DND-41 (cell line): ENCODE measurements at places on chromosomes 5 and 9.
A peak's percentile ranks its signal among the peaks of the same experiment; 100 is the strongest.

DNA sequence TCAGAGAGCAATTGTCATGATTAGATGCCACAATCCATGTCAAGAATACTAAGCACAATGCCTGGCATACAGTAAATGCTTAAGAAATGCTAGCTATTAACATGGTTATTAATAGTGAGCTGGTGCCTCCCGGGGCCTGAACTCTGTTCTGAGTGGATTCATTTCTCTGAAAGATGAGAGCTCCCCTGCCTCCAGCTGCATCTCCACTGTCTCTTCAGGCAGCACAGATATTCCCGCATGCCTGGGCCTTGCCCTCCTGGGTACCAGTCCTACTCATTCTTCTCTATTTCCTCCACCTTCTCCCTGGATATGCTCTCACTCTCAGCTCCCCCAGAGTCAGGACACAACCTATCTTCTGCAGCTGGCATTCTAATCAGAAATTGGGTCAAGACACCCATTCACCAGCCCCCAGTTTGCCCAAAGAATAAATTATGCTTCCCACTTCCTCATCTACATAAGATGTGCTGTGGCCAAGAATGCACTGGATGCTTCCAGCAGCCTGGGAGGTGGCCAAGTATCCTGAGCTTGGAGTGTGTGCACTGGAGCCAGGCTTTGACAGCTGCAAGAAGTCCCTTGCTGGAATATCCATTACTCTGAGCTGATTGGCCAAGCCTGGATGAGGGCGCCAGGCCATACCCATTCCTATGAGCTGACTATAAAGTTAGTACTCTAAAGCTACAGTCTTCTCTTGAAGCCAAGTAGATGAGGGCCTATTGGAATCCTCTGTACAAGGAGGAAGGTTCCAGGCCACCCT lies 669.0 kb downstream of the ACTL7B start:
- no peak for DNase-seq

DNA sequence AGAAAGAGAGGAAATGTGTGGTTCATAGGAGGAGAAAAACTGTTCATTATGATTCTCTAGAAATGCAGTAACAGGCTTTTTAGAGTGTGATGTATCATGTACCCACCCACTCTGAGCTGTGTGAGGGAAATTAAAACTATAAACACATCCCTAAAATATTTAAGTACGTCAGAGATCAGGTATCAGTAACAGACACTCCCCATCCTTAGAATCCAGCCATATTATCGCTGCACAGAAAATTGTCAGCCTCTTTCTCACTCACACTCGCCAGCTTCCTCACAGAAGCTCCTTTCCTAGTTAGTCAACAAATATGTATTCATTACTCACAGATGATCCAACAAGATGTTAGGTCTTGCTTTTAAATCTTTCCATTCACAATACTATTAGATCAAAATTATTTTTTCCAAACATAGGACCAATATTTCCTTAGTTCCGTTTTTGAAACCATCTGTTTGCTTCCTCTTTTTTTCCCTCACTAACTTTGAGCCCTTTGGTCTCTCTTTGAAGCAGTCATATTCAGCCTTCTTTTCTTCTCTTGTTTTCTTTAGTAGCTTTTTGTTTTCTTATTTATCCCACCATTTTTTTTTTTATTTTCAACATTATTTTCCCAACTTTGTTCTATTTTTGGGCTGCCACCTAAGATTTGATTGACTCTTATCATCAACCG lies 13.6 kb upstream of the MAST4 start:
- DNase-seq = no peak

GRCh38 chr9:82091610-82092009 lies 103.0 kb downstream of the SPATA31D1 start:
- DNase-seq = no peak

- DNase-seq = peak; percentile 92
These were observed at the start of gene GOLGA1 for GRCh38 chr9:124940894-124941678. GOLGA1 (minus strand) TSS chr9:124941083; CDS start chr9:124938711, 2,372 bp downstream.

- DNase-seq = no peak
These were observed 17.9 kb upstream of the RANBP17 start for GRCh38 chr5:170843870-170844269.

DNA sequence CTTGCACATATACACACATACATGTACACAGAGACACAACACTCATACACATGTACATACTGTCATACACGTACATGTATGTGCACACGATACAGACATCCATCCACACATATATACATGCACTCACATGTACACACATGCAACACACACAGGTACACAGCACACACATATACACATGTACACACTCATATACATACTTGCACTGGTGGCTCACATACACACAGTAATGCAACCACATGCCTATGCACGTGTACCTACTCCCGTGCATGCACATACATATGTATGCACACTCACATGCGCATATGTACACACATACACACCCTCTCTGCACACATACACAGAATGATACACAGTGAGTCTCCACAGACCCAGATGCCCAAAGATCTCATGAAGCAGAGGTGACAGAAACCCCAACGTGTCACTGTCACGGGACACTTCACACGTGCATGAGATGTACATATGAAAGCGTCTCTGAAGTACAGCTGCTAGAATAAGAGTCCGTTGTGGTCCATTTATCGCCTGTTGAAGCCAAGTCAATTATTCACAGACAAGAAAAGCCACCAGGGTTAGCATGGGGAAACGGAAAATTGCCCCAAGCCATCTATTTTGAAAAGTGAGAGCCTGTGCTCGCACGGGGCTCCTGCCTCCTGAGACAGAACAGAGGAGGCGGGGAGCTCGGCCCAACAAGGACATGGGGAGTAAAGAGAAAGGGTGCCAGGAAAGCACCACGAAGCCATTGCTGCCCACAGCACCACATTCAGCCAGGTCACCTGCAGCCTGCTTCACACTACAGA lies 24.9 kb downstream of the LPCAT1 start:
- DNase-seq = no peak

GRCh38 chr9:86202338-86202882 lies 57.0 kb downstream of the C9orf153 start:
- peak; percentile 20 for DNase-seq

- no peak for DNase-seq
These were observed 155.1 kb downstream of the TRIO start for GRCh38 chr5:14298126-14298847.

GRCh38 chr5:90987726-90988125 lies 395.4 kb downstream of the ARRDC3 start:
- no peak for DNase-seq

DNA sequence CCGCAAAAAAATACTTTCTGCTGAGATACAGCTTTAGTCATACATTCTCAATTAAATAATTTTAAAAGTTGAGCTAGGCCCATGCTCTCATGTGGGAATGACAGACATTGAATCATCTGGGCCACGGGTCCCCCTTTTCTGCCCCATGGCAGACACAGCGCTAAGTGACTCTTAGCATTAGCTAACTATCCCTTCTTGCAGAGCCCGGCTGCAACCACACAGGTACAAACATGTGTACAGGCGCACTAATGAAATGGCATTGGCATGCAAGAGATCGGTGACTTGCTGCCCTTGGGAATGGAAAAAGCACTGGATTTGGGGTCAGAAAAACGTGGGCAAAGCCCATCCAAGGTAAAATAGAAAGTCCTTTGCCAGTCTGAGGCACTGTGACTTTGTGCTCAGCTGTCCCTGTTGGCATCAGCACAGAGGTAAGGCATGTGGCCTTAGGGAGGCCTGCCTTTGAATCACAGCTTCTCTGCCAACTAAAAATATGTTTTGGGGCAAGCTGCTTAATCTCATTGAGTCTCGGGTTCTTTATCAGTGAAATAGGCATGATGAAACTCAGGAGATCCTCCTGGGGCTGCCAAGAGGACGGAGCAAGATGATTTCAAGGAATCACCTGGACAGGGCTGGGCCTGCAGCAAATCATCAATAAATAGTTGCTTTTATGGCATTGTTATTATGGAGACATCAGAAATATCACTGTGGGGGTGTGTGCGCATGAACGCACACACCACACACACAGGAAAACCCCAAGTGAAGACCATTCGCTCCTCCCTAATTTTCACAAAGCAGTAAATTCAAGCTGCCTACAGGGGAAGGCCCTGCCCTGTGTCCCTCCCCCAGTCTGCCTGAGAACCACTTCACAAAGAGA lies 54.2 kb downstream of the WHRN start:
- no peak for DNase-seq

- no peak for DNase-seq
These were observed 84.7 kb downstream of the RASGRF2 start for GRCh38 chr5:81044868-81045267.

DNA sequence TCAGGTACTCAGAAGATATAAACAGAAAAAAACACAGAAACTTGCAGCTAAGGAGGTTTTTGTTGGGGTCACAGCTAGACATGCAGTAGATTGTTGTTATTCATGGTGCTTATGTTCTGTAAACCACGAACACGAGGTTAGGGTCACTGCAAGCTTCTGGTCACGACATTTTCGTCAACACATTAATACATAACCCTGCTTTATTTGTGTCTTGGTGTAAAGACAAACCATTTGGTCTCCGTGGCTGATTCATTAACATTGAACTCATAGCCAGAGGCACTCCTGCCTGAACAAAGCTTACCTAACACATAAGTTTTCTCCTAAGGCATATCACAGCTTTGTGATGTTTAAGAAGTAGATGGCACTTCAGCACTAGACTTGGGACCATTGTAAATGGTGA lies 16.9 kb downstream of the TEK start:
- no peak for DNase-seq

- DNase-seq = no peak
These were observed 93.9 kb upstream of the LMX1B start for GRCh38 chr9:126519660-126520420.

GRCh38 chr9:2015581-2016407 lies 647 bp downstream of the SMARCA2 start:
- DNase-seq = peak; percentile 47

- DNase-seq = no peak
These were observed 78.3 kb downstream of the CEP120 start for GRCh38 chr5:123344816-123345426.

DNA sequence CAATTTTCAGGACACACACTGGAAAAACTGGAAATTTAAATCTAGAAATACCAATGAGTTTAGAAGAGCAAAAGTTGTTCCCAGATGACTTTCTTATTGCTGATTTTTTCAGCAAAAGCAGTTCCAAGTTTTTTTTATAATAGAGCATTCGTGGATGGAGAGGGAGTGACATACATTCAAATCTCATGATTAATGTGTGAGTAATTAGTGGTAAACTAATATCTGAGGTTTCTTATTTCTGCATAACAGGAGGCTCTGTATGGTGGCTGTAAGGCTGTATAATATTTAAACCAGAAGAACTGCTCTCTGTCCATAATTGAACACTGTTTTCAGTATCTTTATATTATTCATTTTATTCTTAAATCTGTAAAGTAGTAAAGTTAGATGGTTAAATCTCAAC lies 25.8 kb downstream of the LYSMD3 start:
- no peak for DNase-seq

DNA sequence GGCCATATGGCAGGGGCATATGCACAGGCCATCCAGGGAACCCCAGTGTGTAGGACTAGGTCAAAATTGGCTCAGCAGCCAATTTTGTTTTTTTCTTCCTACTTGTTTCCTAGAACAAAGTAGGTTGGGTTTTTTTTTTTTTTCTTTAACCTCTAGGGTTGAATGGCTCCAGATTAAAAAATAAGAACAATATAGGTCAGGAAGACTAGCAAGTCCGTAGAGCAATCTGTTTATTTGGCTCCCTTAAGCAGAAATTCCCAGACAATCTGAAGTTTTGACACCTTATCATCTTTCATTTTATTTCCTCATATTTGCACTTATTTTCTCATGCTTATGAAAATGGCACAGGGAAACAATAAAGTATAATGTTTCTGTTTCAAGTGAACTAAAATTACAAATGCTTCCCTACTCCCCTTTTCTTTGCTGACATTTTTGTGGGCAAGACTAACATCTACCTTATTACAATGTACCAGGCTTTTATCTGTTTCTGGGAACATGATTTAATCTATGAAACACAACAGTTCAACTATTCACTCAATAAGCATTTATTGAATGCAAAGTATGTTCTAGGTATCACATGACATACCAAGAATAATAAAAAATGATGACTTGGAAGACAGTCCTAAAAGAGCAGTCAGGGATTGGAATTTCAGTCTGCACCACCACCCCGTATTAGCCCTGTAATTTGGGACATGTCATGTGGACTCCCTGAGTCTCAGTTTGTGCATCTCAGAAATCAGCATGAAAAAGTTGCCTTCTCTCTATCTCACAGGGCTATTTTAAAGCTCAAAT lies 30.5 kb downstream of the TLR4 start:
- no peak for DNase-seq

DNA sequence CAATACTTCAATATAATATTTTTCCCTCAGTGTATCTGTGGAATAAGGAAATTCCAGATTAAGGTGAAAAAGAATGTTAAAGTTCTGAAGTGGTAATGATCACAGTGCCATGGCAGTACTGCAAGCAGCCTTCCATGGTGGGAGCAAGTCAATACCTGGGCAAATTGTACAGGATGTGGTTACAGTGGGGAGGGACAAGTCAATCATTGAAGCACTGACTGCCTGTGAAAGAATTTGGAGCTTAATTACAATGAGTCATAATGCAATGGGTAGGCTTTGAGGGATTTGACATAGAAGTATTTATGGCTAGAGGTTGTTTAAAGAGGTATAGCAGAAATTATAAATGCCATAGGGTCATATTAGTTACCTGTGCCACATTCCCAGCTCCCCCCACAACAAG lies 786.5 kb upstream of the ACO1 start:
- DNase-seq = no peak

GRCh38 chr5:95916687-95917085 lies 45.0 kb downstream of the ELL2 start:
- DNase-seq = no peak

- peak; percentile 24 for DNase-seq
These were observed 416.6 kb downstream of the PLK2 start for GRCh38 chr5:58043032-58043945.

- DNase-seq = no peak
These were observed 21.7 kb upstream of the ADAM19 start for GRCh38 chr5:157597277-157597676.

- peak; percentile 43 for DNase-seq
These were observed 50.2 kb downstream of the RICTOR start for GRCh38 chr5:39024005-39024404.

- DNase-seq = peak; percentile 54
These were observed 13.8 kb downstream of the ST8SIA4 start for GRCh38 chr5:100889165-100889743.

DNA sequence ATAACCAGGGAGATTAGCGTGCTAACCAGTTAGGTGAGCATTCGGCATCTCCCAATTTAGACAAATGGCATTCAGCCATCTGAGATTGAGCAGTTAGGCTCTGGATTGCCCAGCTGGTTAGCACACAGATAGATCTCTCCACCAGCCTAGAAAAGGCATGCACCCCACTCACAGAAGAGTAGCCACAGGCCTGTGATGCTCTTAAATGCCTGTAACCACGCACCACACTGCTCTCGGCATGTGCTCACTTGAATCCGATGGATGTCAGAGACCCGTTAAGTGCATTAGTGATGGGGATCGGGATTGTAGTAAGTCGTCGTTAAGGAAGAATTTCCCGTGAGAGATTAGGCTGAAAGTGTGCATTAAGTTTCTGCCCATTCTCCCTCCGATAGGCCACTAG lies 23.0 kb downstream of the MARCHF6 start:
- peak; percentile 39 for DNase-seq

GRCh38 chr5:38638656-38639055 lies 82.2 kb upstream of the LIFR start:
- DNase-seq = no peak

- no peak for DNase-seq
These were observed 56.0 kb downstream of the GABBR2 start for GRCh38 chr9:98652741-98653140.
